ENCODE measurements at places on chromosomes 13 and 19.

GRCh38 chr19:29520390-29520789 is 5.4 kb upstream of the VSTM2B start:
- peak; percentile 16 for DNase-seq

DNA sequence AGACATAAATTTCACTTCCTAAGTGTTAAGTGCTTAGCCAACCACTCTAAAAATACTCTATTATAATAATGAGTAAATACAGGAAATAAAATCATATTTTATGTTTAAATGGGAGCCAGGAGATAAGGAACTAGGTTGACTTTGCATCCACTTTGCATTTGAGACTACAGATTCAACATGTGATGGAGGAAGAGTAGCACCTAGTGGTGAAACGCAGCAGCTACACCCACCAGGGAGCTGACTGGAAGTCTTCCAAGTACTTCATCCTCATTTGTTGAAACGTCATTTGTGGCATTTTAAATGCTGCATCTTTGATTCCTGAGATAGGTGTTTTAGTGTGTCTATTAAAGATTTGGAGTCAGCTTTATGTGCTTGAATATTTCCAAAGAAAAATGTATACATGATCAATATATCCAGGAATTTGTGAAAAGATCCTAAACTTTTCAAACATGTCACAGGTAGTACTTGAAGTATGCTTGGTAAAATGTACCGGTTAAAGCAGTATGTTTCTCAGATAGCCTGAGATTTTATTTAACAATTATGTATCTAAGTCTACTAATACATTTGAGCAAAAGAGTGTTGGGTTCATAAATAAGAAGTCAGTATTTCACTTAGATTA is 17.4 kb upstream of the KCTD12 start:
- DNase-seq = peak; percentile 72

DNA sequence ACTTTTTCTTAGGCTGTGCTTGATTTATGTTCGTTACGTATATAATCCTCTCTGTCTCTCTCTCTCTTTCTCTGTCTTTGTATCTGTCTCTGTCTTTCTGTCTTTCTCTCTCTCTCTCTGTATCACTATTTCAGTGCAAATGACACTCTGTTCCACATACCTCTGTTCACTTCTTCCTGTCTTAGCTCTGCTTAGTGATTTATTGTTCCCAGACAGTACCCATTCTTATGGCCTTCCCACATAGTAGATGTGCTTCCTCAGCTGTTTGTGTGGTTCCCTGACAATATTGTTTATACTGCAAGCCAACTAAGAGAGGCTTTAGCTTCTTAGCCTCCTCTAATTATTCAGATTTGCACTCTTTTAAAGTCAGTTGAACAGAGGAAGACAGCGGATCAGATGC is 1244.2 kb downstream of the DIAPH3 start:
- DNase-seq = no peak

GRCh38 chr13:87827479-87827878 is 156.3 kb downstream of the SLITRK5 start:
- no peak for DNase-seq

DNA sequence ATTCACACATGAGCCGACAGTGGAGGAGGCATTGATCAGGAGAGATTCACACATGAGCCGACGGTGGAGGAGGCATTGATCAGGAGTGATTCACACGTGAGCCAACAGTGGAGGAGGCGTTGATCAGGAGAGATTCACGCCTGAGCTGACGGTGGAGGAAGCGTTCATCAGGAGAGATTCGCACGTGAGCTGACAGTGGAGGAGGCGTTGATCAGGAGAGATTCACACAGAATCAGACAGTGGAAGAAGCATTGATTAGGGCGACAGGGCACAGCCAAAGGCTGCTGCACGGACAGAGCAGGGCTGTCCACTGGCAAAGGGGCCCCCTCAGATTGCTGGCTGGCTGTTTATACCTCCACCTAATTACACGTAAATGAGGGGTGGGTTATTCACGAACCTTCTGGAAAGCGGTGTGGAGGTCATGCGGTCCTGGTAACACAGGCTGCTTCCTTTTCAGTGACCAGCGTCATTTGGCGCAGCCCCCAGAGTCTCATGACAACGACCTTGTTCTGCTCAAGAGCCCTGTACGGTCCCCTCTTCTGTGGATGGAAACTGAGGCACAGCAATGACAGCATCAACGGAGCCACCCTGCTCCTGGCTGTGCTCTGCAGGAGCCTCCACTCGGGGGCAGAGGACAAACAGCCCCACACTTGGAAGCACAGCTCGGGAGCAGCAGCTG is 50.6 kb upstream of the GAS6 start:
- no peak for DNase-seq

DNA sequence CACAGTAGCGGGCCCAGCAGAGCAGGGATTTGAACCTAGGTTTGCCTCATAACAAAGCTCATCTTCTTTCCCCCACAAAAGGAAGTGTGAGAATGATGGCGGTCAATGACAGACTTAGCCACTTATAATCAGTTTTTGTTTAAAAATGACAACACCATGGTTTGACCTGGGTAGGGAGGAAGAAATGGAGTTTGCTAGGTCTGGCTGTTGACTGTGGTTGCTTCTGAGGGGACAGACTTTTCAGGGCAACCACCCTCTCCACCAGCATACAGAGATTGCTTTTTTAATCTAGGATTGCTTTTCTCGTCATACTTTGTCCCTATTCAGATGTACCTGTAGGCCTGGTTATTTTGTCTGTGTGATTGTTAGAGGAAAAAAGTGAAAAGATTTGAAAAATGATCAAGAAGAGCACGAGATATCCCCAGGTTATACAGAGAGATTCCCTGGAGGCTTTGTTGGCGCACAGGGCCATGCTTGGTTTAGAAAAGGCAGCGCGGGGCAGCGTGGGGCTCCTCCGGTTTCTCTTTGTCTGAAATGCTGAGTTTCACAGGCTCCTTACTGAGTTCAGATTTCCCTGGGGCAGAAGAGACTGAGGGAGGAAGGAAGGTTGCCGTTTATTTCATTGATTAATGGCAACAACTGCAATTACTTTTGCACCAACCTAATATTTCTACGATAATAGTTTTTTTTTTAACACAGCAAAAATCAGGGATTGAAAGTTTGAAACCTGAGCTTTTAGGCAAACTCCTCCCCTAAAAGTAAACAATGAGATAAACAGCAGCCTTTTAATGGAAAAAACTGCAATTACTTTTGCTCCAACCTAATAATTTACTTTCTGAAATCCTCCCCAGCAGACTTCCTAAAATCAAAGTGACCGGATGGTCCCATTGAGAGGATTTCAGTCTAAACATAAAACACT is 97.0 kb upstream of the RNF113B start:
- no peak for DNase-seq

DNA sequence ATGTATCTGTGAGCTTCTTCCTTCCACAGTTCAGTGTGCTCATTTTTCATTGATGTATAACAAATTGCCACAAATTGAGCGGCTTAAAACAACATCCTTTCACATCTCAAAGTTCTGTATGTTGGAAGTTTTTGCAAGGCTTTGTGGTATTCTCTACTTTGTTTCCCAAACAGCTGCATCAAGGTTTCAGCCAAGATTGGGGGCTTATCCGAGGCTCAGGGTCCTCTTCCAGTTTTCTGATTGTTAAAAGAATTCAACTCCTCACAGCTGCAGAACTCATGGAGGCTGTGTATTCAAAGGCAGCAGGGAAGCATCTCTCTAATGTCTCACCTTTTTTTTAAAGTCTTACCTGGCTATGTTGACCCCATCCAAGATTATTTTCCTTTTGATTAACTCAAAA is 1369.8 kb downstream of the PCDH9 start:
- no peak for DNase-seq

- DNase-seq = no peak
These were observed 11.3 kb upstream of the TNFRSF19 start for GRCh38 chr13:23558675-23559536.

- DNase-seq = no peak
These were observed 300.5 kb downstream of the SPRY2 start for GRCh38 chr13:80040196-80040980.

DNA sequence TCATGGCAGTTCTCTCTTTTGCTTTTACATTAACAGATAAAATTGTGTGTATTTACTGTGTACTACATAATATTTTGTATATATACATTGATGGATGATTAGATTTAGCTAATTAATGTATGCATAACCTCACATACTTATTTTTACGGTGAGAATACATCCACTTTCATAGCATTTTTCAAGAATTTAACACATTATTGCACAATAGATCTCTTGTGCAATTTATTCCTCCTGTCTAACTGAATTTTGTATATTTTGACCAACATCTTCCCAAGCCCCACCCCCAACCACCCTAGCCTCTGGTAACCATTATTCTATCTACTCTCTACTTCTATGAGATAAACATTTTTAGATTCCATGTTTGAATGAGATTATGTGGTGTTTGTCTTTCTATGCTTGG is 194.7 kb downstream of the RBM26 start:
- DNase-seq = no peak

GRCh38 chr13:94988654-94989053 is 276.3 kb upstream of the SOX21 start:
- DNase-seq = no peak

GRCh38 chr19:38424272-38424671 is 1.7 kb downstream of the RASGRP4 start:
- DNase-seq = no peak

- DNase-seq = peak; percentile 44
These were observed 18.4 kb downstream of the GRTP1 start for GRCh38 chr13:113345486-113345885.

- DNase-seq = no peak
These were observed 1.0 kb upstream of the BCAM start for GRCh38 chr19:44807652-44808462.

DNA sequence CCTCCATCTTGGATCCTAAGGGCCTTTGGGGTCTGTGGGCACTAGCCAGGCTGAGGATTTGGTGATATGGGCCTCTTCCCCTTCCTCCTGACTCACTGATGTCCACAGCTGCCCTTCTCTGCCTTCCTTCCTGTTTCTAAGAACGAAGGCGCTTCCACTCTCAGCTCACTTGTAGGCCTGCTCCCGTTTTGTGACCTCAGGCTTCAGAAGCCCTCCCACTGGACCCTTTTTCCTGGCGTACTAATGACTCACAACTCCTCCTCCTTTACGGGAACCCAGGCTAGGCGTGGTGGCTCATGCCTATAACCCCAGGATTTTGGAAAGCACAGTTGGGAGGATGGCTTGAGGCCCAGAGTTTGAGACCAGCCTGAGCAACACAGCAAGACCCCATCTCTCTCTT is 55.6 kb downstream of the TMED1 start:
- DNase-seq = no peak

DNA sequence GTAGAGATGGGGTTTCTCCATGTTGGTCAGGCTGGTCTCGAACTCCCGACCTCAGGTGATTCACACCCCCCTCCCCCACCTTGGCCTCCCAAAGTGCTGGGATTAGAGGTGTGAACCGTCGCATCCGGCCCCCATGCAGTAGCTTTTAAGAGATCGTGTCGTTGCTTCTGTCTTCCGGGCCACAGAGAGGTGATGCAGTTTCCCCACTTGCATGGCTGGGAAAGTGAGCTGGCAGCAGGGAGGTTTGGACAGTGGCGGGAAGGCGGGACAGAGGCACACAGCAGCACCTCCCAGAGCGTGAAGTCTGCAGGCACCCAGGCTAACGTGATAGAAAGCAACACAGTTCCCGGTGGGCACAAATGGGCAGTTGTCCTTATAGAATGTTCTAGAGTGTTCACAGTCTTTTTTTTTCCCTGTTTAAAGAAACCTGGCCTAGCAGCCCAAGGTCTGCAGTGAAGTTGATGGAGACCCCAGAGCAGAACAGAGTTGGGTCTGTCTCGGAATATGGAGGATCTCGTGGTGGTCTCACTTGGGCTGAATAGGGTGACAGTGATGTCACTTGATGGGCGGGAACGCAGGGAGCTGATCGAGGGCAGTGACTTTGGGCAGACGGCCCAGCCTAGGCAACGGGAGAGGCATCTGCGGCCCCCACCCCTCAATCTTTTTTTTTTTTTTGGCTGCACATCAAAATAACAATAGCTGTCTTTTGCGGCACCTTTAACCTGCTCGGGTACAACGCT is 4.9 kb downstream of the UHRF1 start:
- peak; percentile 69 for DNase-seq

DNA sequence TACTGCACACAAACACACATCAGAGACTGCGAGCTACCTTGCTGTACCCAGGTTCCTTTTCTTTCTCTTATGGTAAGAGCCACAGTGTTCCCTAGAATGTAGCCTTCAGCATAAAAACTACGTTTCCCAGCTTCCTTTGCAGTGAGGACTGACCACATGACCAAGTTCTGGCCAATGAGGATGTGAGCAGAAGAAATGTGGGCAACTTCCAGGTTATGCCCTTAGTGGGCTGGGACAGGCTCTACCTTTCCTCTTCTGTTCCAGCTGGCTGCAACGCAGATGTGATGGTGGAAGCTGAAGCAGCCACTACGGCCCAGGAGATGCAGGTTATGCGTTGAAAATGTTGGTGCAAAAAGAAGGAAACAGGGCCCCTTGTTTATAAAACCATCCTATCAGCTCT is 27.5 kb downstream of the VRK3 start:
- DNase-seq = no peak

DNA sequence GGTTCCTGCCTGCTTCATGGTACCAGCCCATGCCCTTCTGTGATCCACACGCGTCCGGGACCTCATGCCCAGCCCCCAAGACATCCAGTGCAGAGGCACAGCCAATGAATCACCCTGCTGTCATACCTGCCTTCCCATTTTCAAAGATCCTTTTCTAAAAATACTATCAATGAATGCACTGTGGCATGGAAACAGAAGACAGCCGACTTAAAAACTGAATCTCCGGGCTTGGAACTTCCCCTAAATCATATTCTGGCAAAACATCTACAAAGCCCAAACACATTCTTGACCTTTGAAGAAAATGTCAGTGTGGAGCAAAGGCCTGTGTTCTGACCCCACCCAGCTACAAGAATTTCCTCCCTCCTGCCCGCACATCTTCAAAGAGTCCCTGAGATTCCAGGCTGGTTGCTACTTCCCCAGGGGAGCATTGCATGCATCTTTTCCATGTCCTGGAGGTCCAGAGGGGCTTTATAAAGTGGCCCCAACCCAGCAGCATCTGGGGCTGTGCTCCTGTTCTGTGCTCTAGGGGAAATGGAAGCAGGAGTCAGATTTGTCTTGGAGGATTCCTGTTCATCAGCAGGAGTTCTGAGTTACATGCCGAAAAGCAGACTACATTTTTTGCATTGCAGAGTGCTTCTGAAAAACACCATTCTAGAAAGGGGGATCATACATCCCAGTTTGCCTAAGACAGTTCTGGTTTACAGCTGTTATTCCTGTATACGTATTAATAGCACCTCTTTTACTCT is 135.2 kb downstream of the USP12 start:
- DNase-seq = no peak

GRCh38 chr19:9914315-9915207 is 21.8 kb downstream of the OLFM2 start:
- DNase-seq = peak; percentile 91

GRCh38 chr19:35115177-35115951 is at the start of gene FXYD3:
Gene FXYD3 (plus strand): TSS chr19:35115823. CDS start chr19:35119377, 3,554 bp downstream.
- no peak for DNase-seq

GRCh38 chr19:38172001-38172400 is 52.0 kb downstream of the DPF1 start:
- no peak for DNase-seq

GRCh38 chr19:55643003-55643886 is at the start of gene ZNF581:
Gene ZNF581 (plus strand): TSS chr19:55643649. CDS start chr19:55644572, 923 bp downstream.
- peak; percentile 84 for DNase-seq

DNA sequence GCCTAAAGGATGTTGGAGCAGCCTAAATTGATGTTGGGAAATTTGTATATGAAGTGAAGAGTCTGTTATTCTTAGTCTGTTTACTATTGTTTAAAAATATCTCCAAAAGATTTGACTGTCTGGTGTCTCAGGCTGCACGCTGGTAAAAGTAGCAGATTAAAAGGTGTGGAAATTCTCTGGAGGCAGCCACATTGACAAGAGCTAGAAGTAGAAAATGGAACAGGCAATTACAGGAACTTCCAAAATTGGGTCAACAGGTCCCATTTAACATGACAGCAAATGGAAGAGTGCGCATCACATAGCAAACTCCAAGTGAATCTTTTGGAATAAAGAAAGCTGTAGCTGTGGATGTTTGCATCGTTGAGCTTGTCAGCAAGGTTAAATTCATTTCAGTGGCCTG is 138.3 kb downstream of the MTUS2 start:
- no peak for DNase-seq
